ENCODE measurements at places on chromosomes 2 and 18.

DNA sequence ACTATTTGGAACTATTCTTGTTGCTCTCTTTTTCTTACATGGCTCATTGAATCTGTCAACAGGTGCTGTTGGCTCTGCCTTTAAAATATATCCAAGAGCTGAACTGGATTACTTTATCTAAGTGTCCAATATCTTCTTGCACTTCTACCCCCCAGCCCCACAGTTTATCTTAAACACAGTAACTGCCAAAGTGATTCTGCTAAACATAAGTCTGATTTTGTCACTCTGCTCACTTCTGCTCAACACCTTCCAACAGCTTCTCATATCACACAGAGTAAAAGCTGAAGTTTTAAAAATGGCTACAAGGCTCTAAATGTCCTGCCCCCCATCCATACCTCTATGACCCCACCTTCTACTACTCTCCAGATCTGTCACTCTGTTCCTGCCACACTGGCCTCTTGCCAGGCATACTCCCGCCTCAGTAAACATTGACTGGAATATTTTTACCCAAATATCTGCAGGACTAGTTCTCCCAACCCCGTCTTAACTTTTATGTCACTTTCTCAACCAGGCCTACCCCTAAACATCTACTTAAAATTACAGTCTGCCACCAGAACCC is 130.7 kb downstream of the CCDC148 start:
- no peak for DNase-seq

- DNase-seq, result peak; percentile 12
These were observed 238.5 kb upstream of the ERBB4 start for GRCh38 chr2:212777020-212777491.

DNA sequence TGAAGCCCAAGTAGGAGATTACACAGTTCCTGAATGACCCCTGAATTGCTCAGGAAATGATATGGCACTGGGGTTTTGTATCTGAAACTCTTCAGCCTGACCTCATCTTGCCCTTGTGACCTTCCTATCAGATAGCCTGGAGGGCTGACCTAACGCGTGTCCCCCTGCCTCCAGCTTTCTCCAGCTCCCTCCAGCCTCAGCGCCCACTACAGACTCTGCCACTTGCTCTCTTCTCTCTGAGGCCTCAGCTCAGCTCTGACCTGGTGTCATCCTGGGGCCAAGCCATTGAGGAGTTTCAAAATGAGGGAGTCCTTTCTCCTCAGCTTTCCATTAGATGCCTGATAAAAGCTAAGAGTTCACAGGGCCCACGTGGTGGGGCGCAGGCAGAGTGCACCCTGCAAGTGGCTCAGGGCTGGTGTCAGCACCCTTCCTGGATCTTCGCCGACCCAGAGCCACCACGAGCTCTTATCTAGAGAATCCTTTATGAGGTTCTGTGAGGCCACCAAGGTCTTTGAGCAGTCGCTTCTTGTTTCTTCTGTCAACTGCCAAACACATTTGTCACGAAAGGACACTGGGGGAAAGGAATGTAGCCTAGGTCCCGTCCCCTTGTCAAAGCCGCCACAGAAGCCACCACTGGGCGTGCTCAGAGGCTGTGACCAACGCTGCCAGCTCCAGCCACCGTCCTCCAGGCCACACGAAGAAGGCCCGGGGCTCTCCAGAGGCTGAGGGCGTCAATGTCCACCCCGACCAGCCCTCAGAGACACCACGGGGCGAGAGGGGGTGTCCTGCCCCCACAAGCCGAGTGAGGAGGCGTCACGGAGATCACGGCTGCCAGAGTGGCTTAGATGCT is 131.3 kb upstream of the GPC1 start:
- no peak for DNase-seq

- DNase-seq, result no peak
These were observed 149.8 kb downstream of the FAM210A start for GRCh38 chr18:13576598-13576997.

DNA sequence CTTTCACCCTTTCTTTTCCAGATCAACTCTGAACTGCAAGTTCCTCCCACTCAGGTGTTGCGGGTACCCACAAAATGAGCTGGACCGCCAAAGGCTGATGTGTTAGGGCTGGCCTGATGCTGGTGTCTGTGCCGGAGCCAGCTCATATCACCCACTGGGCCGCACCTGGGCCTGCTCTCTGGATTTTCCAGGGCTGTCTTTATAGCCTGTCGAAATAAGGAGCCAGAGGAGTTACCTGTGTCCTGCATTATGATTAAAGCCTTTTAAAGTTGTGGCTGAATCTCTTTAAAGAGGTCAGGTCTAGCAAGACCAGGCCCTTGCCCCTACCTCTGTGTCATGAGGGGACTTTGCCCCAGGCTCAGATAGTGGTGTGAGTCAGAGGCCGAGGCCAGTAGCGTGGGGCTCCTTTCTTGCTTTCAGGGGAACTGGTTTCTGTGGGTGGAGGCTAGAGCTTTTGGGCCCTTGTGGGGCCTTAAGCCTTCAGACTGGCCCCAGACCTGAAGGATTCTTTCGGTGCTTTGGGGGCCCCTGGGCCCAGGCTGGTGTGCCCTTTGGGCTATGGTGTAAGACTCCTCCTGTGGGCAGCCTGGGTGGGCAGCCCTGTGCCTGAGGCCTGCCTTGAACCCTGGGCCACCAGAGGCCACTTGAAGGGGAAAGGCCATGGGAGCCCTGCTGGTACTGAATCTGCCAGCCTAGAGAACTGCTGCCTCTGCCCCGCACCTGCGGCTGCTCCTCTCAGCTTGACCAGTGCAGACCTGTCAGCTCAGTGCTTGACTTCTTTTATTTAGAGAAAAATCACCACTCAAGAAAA is 21.3 kb downstream of the OTOF start:
- peak; percentile 60 for DNase-seq

DNA sequence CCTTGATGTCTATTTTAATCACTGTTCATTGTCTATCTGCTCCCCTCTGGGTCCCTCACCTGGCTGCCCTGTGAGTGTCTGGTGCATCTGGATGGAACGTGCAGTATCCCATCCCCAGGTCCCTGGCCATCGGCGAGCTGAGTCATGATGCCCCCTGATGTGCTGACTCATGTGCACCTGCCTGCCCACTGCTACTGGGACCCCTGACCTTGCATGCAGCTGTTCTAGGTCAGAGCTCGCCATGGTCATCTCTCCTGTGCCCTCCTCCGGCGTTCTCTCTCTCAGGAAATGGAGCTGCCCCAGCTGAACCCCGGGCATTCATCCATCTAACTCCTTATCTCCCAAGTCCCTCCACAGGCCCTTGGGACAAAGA is 516.2 kb upstream of the HS6ST1 start:
- DNase-seq, result no peak

GRCh38 chr2:170821531-170822289 is 5.0 kb downstream of the GAD1 start:
- no peak for DNase-seq

GRCh38 chr18:48615566-48616401 is 77.0 kb downstream of the CTIF start:
- no peak for DNase-seq

DNA sequence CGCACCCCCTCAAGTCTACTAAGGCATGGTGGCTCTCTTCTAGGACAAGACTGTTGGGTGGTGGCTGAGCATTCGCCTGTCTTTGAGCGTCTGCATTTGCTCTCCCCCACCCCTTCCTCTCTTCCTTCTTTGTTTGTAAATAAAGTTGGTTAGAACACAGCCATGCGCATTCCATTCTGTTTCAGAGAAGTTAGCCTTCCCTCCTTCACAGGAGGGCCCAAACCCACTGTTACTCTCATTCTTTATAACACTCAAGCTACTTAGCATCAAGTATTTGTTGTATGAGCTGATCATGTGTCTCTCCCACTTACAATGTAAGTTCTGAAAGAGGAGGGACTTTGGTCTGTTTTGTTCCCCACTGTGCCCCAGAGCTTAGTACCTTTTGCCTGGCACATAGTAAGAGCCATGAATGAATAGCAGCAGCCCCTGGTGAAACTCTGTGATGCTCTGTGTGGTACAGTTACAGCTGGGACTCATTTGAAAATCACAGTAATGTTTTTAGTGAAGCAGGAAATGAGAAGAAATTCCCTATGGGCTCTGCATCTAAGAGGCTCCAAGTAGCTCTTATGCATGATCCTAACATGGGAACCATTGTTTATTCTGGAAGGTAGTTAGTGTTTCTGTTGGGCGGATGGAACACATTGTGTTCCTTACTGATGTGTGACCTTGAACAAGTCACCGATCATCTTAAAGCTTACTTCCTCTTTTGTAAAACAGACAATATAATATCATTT is 7.7 kb downstream of the MGAT5 start:
- no peak for DNase-seq

- DNase-seq, result no peak
These were observed 71.7 kb upstream of the SKOR2 start for GRCh38 chr18:47323158-47323557.

DNA sequence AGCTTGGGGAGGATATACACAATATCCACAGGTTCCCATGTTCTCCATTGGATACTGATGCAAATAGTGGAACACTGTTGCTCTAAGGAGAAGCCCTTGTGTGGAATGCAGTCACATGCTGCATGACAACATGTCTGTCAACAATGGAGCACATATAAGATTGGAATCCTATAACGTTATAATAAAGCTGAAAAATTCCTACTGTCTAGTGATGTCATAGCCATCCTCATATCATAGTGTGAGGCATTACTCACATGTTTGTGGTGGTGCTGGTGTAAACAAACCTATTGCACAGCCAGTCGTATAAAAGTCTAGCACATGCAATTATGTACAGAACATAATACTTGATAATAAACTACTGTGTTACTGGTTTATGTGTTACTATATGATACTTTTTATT is 394.7 kb downstream of the FBXO15 start:
- DNase-seq, result no peak

GRCh38 chr18:59022167-59022945 is 117.3 kb upstream of the SEC11C start:
- no peak for DNase-seq

DNA sequence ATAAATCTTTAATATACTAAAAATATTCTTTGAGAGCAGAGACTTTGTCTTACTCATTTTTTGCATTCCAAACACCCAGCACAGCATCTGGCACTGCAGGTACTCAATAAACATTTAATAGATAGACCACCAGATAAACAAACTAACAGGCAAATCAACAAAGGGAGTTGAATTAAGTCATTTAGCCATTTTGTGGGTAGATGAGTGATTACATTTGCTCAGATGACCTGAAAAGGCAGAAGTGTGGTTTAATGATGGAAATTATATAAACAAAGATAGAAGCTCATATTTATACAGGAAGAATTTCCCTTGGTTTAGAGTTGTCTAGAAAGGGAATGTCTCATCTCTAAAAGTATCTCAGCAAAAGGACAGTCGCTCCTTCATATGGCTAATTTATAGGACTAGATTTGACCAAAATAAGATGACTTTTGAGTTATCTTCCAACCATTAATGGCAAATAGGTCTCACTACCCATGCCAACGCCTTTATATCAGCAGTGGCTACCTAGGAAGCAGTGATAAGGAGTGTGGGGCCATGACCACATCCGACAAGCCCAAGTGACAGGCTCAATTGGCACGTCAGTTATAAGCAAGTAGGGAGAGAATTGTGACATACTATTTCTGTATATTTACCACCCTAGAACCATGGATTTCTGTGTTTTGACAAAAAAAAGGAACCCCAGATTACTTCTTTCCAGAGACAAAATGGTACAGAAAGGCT is 173.5 kb downstream of the ATAD2B start:
- no peak for DNase-seq

DNA sequence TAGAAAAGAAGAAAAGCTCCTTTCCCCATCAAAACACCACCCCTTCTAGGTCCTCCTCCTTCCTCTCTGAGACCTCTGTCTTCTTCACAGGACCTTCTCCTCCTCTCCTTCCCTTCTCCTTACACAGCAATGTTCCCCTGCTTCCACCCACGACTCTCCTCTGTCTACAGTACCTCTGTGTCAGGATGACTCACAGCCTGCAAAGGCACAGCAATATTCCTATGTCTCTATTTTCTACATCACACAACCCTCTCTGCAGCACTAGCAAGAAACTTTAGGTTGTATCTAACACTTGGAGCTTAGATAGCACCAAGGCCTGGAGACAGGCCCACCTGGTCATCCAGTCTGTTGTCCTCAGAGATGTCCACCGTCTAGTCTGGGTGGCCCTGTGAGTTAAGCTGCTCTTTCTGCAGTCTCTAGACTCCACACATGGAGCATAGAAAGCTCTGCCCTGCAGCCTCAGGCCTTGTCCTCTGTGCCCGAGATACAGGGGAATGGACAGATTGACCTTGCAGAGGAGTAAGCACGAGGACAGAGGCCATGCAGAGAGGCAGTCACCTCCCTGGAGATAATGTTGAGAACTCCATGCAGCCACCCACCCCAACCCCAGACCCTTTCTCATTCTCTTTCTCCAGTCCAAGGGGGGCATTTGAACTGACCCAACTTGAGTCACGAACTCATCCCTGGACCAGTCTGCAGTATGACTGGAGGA is 212.0 kb downstream of the TNS1 start:
- no peak for DNase-seq

GRCh38 chr2:2777213-2777612 is 446.1 kb upstream of the MYT1L start:
- DNase-seq, result no peak

DNA sequence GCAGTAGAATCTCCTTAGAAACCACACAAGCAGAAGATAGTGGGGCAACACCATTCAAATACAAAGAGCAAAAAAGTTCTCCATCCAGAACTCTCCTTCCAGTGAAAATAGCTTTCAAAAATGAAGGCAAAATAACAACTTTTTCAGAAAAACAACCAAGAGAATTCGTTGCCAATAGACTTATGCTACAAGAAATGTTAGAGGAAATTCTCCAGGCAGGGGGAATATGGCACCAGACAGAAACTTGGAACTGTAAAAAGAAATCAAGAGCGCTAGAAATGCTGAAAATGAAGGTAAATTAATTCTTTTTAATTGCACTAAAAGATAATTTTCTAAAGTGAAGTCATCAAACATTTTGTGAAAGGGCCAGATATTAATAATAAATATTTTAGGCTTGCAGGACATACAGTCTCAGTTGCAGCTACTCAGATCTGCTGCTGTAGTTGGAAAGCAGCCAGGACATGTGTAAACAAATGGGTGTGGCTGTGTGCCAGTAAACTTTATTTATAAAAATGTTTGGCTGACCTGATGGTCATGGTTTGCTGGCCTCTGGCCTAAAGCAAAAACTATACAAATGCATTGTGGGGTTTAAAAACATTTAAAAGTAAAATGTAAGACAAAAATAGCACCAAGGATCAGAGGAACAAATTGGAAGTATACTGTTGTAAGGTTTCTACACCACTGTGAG is 73.7 kb upstream of the TGFA start:
- no peak for DNase-seq

GRCh38 chr18:413233-413632 is 87.3 kb downstream of the COLEC12 start:
- DNase-seq, result no peak

GRCh38 chr2:195364015-195364965 is 292.7 kb upstream of the SLC39A10 start:
- DNase-seq, result no peak

GRCh38 chr2:226086190-226086589 is 686.7 kb downstream of the NYAP2 start:
- DNase-seq, result no peak
